CD4-positive, alpha-beta T cell (primary cell): ENCODE measurements at places on chromosomes 12 and 14. TPM values are rescaled to one million over a fixed set of nuclear protein-coding genes. Genes with fewer than 3 reads are reported as not detected.

VWF gene
- total RNA-seq, result not detected

NID2 gene
- total RNA-seq, result not detected

TCL1A gene
- not detected for total RNA-seq

PAH gene
- not detected for total RNA-seq

LIN7A gene
- not detected for total RNA-seq

GRCh38 chr14:95064256-95064655, 93.1 kb downstream of the DICER1 start:
- DNase-seq, result no peak

DNA sequence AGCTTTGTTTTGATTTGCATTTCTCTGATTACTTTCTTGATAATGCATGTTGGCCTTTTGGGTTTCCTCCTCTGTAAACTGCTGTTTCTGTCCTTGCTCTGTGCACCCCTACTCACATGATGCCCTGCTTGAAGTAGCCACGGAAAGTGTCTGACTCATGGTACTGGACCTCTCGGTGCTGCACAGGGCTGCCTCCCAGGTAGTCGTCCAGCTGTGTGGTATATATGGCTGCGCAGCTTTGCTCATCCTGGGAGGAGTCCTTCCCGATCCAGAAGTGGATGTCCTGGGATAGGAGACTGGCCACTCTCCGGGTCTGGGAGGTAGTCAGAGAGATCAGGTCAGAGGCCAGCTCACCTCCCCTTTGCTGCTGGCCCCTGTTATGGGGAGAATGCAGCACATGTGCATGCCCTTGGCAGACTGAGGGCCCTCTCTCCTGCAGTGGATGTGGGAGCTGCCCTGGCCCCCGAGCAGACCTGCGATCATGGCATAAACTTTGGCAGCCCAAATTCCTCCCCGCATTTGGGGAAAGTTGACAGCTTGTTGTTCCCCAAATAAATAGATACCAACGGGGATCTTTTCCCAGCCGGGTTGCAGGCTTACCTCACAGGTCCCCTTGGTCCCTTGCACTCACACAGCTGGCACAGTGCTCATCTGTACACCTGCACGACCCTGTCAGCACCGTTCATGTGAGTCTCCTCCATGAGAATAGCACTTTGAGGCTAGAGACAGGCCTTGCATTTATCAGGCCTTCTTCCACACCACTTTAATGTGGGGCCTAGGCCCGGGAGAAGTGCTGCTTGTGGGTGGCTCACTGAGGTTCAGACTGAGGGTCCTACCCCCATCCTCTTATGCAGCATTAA, 5.2 kb downstream of the AVIL start:
- no peak for DNase-seq

DNA sequence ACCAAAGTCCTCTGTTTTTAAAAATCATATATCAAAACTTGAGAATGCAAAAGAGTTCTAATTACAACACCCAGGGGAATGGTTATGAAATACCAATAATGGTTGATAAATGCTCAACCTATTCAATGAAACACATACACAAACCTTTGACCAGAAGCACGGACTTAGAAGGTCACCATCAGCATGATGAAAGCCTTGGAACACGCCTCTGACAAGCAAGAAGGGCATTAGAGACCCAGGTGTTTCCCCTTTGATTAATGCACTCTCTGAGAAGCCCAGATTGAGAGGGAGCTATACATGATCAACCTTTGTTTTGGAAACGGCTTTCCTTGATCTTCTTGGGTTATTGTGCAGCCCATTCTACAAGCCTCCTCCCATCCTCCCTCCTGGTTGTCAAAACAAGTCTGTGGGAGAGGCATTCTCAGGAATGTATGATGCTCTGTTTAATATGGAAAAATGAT, 69.0 kb downstream of the ZFP36L1 start:
- no peak for DNase-seq

DNA sequence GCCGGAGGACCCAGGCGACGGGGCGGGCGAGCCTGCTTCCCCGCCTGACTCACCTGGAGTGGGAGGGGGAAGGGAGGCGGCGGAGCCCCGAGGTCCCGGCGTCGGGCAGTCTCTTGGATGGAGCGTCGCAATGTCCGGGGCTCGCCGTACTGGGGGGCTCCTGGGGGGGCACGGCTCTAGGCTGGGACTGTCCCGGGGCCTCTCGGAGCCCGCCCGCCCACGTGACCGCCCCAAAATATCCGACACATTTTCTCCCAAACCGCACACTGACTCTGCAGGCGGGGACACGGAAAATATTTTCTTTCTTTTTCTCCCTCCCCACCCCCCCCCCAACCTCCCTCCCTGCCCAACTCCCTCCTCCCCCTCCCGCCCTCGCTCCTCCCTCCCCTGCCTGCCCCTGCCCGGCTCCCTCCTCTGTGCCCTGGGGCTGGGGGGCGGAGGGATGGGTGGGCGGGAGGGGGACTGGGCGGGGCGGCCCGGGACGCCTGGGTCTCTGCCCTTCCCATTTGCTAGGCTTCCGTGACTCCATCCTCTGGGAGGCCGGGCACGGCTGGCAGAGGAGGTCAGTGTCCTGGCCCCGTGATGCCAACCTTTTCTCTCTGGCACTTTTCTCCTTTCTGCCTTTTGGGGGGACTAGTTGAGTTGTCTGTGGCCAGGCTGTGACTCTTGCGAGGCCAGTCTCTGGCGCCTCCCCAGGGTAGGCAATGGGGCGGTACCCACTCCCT, at the start of gene RARG:
TSS of gene RARG (minus strand) at position 289 of the 725 bp plus-strand sequence. CDS start 4,664 bp downstream, outside the sequence.
- DNase-seq, result peak; percentile 71
